ENCODE measurements at places on chromosomes 3 and 15. TPM values are rescaled to one million over a fixed set of nuclear protein-coding genes. Genes with fewer than 3 reads are reported as not detected.

The FRMD5 gene
- 0.15 TPM for total RNA-seq

The TTLL13 gene
- total RNA-seq, result 0.45 TPM

The MNS1 gene
- total RNA-seq, result 0.23 TPM

The TRIM71 gene
- not detected for total RNA-seq

The TM6SF1 gene
- total RNA-seq, result 9.4 TPM

The STX19 gene
- not detected for total RNA-seq

The TMOD3 gene
- total RNA-seq, result 66.0 TPM
